ENCODE measurements at places on chromosomes 3 and 15. TPM values are rescaled to one million over a fixed set of nuclear protein-coding genes. Genes with fewer than 3 reads are reported as not detected.

The SCN5A gene
- polyA plus RNA-seq, result 0.05 TPM

The GHSR gene
- not detected for polyA plus RNA-seq

- DNase-seq, result no peak
- H3K4me3 ChIP-seq, result no peak overlapping the region
- no peaks in the 10 kb centered on the region for H3K4me1 ChIP-seq
- no peaks in the 10 kb centered on the region for H3K27me3 ChIP-seq
- no peak overlapping the region for H3K27ac ChIP-seq
These were observed 218.8 kb downstream of the VPS13C start for GRCh38 chr15:61841466-61841865.

The KLHL40 gene
- not detected for polyA plus RNA-seq

- DNase-seq, result peak; percentile 50
- H3K27ac ChIP-seq, result peak overlapping the region; percentile 64
- H3K36me3 ChIP-seq, result no peaks in the 10 kb centered on the region
- no peaks in the 10 kb centered on the region for H3K27me3 ChIP-seq
- H3K4me3 ChIP-seq, result no peak overlapping the region
- H3K4me1 ChIP-seq, result peaks cover 9% of the 10 kb centered on the region
These were observed 13.9 kb upstream of the MGLL start for GRCh38 chr3:127835993-127836882.

GRCh38 chr3:27031476-27031875, 337.7 kb downstream of the NEK10 start:
- no peak overlapping the region for H3K4me3 ChIP-seq
- H3K36me3 ChIP-seq, result no peaks in the 10 kb centered on the region
- DNase-seq, result no peak
- H3K27ac ChIP-seq, result peak overlapping the region; percentile 3

The TMA7 gene
- polyA plus RNA-seq, result 644 TPM

GRCh38 chr3:118966700-118967099, 67.9 kb downstream of the IGSF11 start:
- no peaks in the 10 kb centered on the region for H3K4me1 ChIP-seq
- H3K27ac ChIP-seq, result no peak overlapping the region
- no peaks in the 10 kb centered on the region for H3K36me3 ChIP-seq
- H3K27me3 ChIP-seq, result no peaks in the 10 kb centered on the region
- no peak for DNase-seq
- no peak overlapping the region for H3K4me3 ChIP-seq

The AMIGO3 gene
- 0.19 TPM for polyA plus RNA-seq
